Common myeloid progenitor, CD34-positive (primary cell): ENCODE measurements at places on chromosomes 4 and X.

GRCh38 chrX:40327085-40327484, 229.3 kb upstream of the BCOR start:
- no peak for DNase-seq

DNA sequence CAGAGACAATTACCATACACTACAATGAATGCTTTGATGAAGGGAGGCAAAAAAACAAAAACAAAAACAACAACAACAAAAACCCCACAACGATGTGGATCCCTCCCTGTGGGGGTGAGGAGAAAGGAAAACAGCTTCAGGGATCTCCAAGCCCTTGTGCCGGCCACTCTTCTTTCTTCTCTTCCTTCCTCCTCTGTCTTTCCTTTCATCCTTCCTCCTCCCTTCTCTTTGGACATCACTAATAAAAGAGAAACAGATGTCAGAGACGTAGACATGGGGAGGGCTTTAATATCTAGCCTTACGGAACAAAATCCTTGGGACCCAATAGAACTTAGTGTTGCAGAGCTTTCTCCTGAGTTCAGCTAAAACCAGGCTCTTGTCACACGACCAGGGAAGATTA, 18.8 kb upstream of the STX18 start:
- DNase-seq, result no peak

DNA sequence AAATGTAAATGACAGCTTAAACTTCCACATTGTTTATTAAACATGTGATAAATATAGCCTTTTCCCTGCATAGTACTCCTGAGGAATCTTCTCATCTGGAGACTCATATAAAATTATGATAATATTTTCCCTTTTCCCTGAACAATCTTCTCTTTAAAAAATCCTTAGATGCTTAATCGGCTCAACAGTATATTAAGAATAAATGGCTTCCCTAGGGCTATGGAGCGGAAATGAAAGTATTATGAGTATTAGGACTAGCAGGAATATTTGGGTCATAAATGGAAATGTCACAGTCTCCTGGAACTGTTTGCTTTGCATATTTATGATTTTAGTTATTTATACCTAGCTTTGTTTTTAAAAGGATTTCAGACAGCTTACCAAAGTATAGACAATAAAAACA, 200.7 kb upstream of the PDE5A start:
- DNase-seq, result no peak

GRCh38 chr4:158080354-158080753, 92.5 kb downstream of the GASK1B start:
- DNase-seq, result no peak

DNA sequence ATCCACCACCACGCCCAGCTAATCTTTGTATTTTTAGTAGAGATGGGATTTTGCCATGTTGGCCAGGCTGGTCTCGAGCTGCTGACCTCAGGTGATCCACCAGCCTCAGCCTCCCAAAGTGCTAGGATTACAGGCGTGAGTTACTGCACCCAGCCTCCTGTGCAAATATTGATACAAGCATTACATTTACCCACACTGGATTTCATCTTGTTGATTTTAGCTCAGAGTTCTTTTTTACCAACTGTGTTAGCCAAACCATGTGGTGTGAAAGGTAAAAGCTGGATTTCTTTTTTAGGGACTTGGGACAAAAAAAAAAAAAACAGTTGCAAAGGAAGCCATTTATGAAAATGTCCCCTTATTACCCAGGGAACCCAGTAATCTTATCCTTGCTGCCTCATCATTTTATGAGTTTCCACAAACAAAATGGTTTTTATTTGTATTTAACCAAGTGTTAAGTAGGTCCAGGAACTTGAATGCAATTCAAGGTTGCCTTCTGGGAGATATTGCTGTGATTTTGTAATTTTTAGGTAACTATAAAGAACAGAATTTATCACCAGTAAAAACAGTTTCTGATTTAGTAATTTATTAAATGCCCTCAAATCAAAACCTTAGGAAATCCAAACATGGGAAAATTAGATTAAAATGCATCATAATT, 202.5 kb downstream of the PALLD start:
- DNase-seq, result no peak

GRCh38 chr4:5747738-5748375, 36.9 kb downstream of the EVC start:
- DNase-seq, result no peak

DNA sequence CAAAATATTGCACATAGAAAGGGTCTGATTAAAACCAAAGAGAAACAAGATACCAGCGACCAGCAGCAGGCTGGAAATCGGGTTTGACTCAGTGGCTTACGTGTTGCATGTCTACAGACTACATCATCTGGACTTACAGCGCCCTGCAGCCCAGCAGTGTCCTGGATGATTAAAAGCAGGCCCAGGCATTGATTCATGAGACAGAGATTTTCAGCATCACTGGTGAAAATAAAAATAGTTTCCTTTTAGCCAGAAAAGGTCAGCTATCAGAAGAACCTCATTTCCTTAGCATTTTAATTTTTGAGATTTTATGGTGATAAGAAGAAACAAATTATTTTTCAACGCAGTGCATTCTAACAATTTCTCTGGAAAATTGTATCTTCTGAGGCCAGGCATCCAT, 190.6 kb downstream of the PTTG2 start:
- no peak for DNase-seq

DNA sequence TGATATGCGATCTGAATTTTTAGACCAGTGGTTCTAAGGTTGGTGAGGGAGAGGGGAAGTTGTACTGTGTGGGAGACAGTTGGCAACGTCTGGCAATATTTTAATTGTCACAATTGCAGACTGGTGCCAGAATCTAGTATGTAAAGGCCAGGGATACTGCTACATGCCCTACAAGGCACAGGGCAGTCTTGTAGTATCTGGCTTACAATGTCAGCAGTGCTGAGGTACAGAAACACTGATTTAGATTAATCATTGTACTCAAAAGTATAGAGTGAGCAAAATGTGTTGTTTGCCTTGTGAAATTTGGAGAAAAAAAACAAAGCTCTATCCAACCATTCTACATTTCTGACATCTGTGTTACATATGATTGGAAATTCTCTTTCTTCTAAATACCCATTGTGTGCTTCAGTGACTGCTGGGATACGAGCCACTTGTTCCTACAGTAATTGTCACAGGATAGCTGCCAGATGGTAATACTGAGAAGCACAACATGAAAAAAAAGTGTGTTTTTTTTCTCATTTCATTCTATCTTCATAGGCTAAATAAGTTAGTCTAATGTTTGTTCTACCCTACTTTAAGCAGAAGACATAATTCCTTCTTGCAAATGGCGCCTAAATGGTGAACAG, 526.7 kb upstream of the AGA start:
- no peak for DNase-seq

DNA sequence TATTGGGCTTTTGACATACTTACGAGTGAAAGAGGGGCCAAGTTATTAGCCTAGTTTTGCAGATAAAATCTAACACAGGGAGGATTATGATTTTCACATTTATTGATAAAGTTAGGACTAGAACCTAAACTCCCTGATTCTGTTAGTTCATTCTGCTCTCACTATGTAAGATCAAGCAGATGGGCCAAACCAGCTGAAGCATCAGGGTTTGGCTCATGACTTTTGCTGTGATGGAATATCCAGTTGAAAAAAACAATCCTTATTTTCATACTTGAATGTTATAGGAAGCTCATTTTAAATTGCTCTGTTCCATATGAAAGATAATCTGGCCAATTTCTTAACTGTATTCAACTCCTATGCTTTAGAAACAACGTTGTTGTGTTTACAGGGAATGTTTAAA, 21.2 kb downstream of the SPRY1 start:
- no peak for DNase-seq

DNA sequence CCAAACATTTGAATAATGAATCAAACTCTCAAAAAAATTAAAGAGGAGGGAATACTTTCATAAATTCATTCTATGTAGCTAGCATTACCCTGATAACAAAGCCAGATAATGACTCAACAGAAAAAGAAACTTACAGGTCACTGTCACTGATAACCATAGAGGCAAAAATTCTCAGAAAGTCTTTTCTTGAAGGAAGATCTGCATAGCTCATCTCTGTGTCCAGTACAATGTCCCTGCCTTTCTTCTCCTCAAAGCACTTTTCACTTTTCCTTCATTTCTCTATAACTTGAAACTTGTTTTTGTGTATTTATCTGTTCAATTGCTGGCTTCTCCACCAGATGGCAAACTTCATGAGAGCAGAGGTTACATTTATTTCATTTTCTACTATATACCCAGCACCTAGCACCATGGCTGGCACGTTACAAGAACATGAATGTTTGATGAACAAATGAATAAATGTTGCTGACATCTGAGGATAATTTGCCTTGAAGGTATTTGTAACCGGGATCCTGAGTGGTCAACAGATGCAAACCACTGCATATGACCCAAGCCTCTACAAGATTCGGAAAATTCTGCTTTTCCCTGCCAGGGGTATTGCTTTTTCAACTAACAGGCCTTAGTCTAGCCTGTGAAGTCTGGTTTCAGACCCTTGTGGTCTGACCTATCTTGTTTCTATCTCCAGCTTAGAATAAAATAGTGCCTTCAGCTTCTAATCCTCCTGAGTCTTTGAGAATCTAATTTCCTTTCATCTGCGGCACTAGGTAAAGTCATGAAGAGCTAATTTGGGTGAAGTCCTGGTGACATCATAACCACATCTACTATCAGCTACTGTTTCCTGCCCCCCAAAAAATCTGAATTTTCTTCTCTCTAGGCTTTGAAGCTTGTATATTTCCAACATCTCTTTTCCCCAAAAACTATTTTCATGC, 52.5 kb upstream of the ANTXR2 start:
- DNase-seq, result peak; percentile 64

DNA sequence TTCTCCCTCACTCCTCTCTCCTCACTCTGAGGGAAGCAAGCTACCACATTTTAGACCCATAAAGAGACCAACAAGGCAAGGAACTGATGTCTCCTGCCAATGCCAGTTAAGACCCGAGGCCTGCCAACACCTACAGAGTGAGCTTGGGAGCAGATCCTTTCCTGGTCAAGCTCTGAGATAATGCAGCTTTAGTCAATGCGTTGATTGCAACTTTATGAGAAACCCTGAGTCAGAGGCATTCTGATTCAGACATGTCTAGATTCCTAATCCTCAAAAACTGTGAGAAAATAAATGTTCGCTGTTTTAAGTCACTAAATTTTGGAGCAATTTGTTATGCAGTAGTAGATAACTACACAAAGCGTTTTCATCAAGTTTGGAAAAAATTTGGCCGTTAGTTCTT, 115.5 kb downstream of the JADE1 start:
- no peak for DNase-seq

GRCh38 chrX:134670134-134670924, 12.1 kb upstream of the PLAC1 start:
- DNase-seq, result no peak

DNA sequence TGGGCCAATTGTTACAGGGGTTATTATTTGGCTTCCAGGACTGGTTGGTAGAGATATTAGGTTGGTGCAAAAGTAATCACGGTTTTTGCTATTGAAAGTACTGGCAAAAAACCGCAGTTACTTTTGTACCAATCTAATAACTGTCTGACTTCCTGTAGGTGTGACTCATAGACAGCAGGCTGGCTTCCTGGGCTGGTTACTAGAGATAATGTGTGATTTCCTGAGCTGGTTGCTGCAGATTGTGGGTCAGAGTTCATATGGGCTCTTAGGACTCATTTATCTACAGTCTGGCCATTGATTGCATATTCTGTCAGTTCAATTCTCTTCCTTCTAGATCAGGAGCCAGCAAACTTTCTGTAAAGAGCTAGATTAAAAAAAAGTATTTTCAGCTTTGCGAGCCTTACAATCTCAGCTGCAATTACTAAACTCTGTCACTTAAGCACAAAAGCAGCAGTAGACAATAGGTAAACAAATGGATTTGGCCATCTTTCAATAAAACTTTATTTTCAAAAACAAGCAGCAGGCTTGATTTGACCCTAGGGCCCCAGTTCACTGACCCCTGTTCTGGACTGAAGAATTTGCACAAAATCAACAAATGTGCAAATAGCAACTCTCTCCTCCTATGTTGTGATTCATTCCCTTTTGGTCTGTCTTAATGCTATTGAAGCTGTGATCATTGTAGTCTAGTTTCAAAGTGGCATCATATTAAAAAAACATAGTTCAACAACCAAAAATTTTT, 50.8 kb upstream of the BOD1L1 start:
- DNase-seq, result peak; percentile 31

GRCh38 chr4:152459326-152459725, 76.6 kb downstream of the FBXW7 start:
- no peak for DNase-seq

- no peak for DNase-seq
These were observed 50.6 kb downstream of the NRK start for GRCh38 chrX:105872941-105873340.

GRCh38 chrX:129769467-129770154, 10.1 kb upstream of the SASH3 start:
- DNase-seq, result peak; percentile 73

- no peak for DNase-seq
These were observed 99.8 kb downstream of the KLHL8 start for GRCh38 chr4:87120411-87121162.

- DNase-seq, result no peak
These were observed 866.0 kb upstream of the PRKX start for GRCh38 chrX:4579480-4579879.

GRCh38 chrX:139194571-139195280, 335.8 kb upstream of the F9 start:
- peak; percentile 44 for DNase-seq
